Activated CD4-positive, alpha-beta T cell treated with anti-CD3 and anti-CD28 coated beads, Interleukin-2, Interleukin-4, amounts not matched to agents 100 ng/mL and 50 ng/mL, durations not matched to agents 16 hours and 8 hours (primary cell): ENCODE measurements at places on chromosomes 13 and 19.

DNA sequence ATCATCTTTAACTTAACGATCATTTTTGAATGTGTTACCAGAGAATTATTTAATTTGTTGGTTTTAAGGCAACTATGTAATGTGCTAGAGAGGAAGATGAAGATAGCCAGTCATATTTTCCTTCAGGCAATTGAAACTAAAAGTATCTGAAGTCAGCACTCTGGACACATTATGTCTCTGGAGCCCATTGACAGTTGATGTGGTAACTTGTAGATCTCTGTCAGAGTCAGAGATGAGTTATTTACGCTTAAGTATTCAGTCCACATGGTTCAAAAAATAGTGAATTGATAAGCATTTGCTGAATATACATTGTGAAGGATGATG is 2.1 kb downstream of the ZMYM2 start:
- DNase-seq: peak; percentile 73

GRCh38 chr13:29438769-29439168 is 156.7 kb downstream of the SLC7A1 start:
- DNase-seq: no peak

DNA sequence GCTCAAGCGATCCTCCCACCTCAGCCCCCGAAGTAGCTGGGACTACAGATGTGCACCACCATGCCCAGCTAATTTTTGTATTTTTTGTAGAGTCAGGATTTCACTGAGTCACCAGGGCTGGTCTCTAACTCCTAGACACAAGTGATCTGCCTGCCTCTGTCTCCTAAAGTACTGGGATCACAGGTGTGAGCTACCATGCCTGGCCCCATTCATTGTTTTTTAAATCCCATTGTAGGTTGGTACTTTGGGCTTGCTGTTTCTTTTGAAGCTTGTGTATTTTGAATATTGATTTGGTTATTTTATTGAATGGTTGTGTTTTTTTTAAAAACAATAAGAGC is 26.7 kb downstream of the ZMYM2 start:
- no peak for DNase-seq

GRCh38 chr19:53041366-53041765 is 3.2 kb upstream of the ERVV-2 start:
- no peak for DNase-seq

- no peak for DNase-seq
Measured at GRCh38 chr13:91355826-91356710, 8.6 kb downstream of the MIR17HG start.

- DNase-seq: peak; percentile 76
Measured at GRCh38 chr13:50893211-50893852, 16.3 kb upstream of the RNASEH2B start.

DNA sequence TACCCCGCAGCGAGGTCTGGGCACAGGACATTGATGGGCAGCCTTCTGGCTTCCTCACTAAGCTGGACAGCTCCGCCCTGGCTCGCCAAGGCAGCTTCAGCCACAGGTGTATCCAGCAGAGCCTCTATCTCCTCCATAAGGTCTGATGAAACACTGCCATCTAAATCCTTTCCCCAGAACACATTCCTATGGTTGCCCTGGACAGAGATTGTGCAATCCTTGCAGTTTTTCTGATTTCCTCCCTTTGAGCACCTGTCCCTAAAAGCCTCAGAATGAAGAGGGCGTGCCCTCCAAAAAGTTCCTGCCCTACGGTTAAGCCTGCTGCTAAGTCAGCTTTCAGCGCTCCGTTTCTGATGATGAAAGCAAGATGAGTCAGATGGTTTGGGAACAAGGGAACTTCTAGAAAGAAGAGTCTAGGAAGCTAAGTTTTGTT is 21.0 kb downstream of the CLEC4M start:
- DNase-seq: no peak

- DNase-seq: no peak
Measured at GRCh38 chr13:22175241-22175640, 504.4 kb downstream of the FGF9 start.

- DNase-seq: no peak
Measured at GRCh38 chr13:100648354-100648753, 26.2 kb downstream of the TMTC4 start.

- no peak for DNase-seq
Measured at GRCh38 chr13:32173881-32174280, 141.3 kb downstream of the ZAR1L start.

GRCh38 chr13:51453959-51454703 is 1.3 kb upstream of the INTS6 start:
- peak; percentile 40 for DNase-seq

DNA sequence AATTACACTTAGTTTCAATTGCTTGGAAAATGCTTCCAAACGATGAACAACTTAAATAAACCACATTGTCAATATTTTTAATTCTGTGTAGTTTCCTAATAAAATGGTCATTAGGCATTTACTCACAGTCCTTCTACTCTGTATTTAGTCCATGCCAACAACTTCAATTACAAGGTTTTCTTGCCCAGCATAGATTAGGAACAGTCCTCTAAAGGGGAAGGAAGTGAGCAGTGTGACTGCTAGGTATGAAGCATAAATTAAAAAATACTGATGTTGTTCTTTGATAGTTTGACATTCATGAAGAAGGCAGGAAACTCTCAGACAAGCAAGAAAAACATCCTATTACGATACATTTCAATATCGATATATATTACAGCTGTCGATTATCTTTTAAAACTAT is 716.0 kb upstream of the PCDH9 start:
- DNase-seq: no peak

- no peak for DNase-seq
Measured at GRCh38 chr13:63629591-63629990, 2213.9 kb upstream of the PCDH20 start.

DNA sequence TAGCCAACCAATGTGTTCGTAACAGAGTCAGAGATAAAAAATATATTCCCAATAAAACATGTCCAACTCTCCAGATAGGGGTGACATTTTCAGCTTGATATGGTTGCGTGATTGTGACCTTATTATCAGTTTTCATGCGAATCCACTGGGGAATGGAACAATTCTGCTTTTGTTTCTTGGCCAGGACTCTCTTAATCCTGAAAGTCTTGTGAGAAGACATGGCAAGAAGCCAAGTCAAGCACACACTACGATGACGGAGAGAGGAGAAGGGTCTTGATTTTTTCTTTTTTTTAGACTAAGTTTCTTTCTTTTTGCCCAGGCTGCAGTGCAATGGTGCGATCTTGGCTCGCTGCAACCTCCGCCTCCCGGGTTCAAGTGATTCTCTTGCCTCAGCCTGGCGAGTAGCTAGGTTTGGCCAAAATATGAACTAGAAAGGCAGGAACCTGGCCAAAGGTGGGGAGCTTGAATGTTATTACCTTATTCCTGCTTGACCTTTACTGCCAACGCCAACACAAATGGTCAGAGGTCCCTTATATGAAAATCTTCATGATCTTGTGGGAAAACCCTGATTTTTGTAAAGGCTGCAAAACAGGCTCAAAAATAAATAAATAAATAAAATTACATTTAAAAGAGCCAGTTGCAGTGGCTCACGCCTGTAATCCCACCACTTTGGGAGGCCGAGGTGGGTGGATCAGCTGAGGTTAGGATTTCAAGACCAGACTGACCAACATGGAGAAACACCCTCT is 14.5 kb downstream of the ZNF816 start:
- DNase-seq: no peak

DNA sequence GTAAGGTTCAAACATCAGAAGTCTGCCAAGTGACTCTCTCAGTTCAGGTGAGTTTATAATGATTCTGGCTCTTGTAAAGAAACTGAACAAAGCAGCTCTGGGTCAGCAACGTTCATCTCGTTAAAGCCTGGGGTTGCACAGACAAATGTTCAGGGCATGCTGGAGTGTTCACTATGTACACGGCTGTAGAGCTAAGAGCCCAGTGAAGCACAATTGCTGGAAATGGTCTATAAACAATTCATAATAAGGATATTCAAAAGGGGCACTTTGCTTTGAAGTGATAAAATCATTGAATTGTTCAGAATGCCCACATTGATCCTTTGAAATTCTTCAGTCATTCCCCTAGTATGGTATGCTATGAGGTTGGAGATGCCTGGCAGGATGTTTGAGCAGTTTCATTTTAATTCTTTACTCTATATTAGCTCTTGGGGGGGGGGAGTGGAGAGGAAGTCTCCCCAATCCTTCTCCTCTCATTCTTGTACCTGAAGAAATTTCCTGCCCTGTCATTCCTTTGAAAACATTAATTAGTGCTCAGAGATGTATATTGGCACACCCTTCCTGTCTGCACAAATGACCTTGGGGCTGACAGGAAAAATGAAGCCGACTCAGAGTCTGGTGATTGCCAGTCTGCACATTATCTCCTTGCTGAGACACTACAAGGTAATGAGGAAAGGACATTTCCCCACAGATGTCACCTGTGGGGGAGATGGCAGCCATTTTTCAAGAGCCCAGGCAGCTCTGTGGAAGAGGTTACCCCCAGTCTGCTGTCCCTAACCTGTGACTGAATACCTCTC is 145.5 kb downstream of the DLEU7 start:
- no peak for DNase-seq

DNA sequence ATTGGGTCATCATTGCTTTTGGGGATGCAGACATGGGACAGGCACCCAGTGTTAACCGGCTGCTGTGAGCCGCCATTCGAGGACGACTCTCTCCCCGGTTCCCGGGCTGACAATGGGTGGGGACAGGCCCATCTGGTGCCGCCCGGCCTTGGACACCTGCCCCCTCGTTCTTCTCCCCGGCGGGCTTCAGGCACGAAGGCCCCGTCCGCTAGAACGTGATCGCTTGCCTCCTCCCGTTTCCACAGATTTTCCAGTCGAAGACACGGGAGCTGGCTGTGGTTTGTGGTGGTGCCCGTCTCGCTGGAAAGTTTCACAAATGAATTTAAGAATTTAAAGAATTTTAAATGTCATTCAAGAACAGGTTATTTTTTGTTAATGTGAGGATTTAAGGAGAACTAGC is 2.0 kb downstream of the PALM start:
- DNase-seq: no peak

DNA sequence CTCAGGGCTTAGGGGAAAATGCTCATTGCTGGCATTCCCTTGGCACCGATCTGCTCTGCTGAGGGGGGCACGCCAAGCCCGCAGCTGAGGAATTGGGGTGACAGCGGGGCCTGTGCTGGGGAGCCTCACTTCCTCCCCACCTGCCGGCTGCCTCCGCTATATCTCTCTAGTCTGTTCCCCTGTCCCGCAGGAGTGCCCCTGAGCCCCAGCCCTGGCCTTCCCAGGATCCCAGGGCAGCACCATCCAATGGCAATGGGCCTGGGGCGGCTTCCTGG is 9.5 kb downstream of the STXBP2 start:
- DNase-seq: no peak

DNA sequence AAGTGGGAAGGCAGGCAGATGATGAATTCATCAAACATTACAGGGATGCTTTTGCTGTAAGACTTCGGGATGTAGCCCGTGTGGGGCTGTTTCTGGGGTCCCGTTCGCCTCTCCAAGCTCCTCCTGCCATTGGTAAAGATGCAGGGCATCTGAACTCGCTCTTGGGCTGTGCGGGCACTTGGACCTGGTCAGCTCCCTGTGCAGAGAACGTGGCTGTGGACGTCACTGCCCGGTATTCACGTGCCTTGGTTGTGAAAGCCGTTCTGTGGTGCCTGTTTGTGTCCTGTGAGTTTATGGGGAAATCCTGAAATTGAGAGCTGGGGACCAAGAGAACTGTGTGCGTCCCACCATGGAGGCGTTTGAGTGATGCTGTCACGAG is 5.4 kb downstream of the TFDP1 start:
- no peak for DNase-seq

DNA sequence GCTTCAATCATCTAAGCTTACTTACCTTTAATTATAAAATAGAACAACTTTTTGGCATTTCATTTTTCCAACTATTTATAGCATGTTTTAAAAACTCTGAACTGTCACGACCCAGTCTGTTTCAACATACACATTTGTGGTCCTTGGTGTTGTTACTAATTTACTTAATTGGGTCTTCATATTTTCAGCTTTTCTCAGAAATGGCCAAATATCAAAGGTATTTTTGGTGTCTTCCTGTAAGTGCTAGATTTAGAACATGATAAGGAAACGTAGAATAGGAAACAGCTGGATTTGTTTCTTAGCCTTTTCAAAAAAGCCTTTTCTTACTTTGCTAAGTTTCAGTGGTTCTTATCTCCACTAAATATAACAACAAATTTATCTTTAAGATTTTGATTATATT is 11.4 kb downstream of the LPAR6 start:
- peak; percentile 44 for DNase-seq

- DNase-seq: no peak
Measured at GRCh38 chr19:34082289-34083077, 89.8 kb upstream of the LSM14A start.

DNA sequence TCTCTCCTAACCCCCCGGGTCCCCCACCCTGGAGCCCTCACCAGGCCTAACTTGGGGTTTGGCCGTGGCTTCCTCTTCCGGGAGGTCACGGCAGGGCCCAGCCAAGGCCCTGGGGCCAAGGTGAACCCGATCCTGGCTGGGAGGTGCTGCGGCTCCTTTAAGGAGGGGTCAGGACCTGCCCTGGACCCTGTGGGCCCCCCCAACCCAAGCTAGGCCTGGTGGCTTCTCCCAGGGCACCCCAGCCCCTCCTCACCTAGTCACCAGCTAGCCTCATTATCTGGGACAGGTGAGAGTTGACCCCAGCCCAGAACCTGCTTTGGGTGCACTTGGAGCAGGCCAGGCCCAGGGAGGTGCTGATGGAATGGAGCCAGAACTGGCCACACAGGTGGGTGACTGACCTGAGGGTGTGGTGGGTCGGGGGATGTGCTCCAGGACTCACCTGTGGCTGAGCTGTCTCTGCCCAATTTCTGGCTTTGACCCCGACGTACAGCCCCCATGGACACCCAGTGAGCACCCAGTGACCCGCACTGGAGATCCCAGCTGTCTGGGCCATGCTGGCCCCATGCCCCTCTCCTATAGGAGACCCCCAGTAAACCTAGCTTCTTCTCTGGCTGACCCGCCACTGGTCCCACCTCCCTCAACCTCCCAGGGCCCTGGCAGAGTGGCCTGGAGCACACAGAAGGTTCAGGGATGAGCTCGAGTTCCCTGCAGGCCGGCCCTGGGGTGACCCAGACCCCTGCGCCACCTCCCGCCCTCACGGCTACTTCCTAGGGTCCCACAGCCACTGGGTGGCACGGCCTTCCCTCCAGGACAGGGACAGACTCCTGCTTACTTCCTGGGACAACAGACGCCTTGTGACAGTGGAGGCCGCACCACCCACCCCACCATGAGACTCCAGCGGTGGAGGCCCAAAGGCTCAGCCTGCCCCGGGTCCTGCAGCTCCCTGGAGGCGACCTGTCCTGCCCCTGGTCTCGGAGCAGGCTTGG is 6.7 kb upstream of the MKNK2 start:
- no peak for DNase-seq

DNA sequence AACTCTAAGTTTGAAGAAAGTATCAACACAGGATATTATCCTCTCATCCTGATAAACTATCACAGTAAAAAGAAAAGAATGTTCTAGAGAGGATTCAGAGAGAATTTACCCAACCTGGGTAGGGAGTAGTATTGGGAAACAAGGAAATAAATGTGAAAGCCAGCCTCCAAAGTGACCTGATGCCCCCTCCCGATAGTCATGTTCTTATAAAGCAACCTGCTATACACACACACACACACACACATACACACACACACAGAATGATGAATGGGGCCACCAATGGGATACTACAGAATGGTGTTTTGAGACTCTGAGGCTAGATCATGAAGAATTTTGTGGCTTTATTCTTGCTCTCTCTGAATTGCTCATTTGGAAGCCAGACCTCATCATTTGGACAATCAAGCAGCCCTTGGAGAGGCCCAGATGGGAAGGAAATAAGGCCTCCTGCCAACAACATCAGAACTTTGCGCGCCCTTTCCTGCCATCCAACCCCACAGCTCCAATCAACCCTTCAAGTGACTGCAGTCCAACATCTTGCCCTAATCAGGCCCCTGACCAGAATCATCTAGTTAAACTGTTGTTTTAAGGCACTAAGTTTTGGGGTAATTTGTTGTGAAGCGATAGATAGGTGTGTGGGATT is 807.9 kb upstream of the ARGLU1 start:
- no peak for DNase-seq
